ENCODE measurements at places on chromosomes 13 and 19.

DNA sequence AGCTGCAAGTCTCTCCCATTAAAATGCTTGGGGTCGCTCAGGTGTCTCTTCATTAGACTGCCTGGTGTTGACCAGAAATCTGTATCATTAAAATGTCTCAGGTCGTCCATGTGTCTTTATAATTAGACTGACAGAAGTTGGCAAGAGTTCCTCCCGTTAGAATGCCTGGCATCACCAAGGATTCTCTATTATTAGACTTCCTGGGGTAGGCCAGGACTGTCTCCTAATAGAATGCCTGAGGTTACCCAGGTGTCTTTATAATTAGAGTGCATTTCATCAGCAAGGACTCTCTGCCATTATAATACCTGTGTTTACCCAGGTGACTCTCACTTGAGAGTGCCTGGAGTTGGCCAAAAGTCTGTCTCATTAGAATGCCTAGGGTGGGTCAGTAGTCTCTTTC lies 1537.2 kb downstream of the UQCRFS1 start:
- no peak for DNase-seq

DNA sequence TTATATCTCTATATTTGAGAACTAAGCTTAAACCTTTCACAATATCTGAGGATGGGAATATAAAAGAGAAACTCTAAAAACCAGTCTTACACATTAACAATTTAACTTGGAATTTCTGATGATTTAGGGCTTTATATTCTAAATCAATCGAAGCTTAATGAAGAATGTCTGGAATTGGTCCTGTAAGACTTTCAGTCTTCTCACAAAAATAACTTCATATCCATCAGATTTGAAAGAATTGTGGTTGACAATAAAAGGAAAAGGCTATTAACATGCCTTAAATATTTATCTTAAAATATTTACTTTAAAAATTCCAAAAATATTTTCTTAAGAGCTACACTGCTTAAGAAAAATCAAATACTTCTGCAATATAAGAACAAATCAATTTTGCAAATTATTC lies 27.3 kb downstream of the MYCBP2 start:
- no peak for DNase-seq

DNA sequence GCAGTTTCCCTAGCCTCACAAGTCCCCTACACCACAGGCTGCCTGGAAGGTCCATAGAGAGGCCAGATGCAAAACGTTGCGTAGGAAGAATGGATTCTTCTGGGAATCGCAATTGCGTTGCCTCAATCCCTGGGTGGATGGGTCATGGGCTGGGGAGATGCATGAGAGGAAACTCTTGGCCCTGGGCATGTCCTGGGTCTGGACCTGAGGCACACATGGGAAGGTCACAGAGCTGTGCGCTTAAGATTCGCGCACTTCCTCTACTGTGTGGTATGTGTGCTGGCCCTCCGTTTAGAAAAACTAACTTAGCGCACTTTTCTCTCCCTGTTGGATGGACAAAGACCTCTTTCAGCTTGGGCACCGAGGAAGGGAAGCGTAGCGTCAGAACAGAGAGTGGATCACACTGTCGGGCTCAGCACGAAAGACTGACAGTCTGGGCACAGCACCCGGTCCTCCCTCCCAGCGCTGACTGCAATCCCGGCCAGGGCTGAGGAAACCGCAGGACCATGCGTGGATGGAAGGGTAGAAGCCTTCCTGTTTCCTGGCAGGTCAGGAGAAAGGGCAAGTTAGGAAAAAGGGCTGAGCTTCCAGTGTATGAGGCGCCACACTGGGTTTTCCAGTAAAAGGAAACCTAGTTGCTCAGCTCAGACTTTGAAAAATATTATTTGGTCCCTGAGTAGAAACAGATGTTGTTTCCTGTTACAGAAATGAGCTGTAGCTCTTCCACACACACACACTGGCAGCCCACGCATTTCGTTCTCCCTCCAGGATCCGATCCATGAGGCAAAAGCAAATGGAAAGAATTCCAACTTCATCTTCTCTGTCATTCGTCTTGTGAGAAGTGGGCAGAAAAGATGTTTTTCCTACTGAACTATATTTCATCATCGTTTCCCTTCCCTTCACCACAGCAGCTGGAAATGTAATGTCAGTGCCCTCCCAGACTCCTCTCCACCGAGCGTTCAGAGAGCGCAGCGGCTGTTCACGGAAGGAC lies 86.0 kb downstream of the ING1 start:
- DNase-seq, result peak; percentile 90

DNA sequence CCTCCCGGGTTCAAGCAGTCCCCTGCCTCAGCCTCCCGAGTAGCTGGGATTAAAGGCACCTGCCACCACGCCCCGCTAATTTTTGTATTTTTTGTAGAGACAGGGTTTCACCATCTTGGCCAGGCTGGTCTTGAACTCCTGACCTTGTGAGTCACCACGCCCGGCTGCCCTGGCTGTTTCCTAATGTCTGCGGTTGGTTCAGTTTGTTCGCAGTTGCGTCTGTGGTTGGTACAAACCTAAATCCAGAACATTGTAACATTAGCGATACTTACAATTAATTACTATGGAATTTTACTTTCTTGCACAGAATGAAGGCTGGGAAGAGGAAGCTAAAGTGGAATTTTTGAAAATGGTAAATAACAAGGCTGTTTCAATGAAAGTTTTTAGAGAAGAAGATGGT lies 38.1 kb downstream of the RNF17 start:
- DNase-seq, result no peak

GRCh38 chr19:29724102-29724641 lies 9.1 kb upstream of the C19orf12 start:
- DNase-seq, result no peak

- DNase-seq, result peak; percentile 77
These were observed 608 bp downstream of the MYADM start for GRCh38 chr19:53868091-53868891.

DNA sequence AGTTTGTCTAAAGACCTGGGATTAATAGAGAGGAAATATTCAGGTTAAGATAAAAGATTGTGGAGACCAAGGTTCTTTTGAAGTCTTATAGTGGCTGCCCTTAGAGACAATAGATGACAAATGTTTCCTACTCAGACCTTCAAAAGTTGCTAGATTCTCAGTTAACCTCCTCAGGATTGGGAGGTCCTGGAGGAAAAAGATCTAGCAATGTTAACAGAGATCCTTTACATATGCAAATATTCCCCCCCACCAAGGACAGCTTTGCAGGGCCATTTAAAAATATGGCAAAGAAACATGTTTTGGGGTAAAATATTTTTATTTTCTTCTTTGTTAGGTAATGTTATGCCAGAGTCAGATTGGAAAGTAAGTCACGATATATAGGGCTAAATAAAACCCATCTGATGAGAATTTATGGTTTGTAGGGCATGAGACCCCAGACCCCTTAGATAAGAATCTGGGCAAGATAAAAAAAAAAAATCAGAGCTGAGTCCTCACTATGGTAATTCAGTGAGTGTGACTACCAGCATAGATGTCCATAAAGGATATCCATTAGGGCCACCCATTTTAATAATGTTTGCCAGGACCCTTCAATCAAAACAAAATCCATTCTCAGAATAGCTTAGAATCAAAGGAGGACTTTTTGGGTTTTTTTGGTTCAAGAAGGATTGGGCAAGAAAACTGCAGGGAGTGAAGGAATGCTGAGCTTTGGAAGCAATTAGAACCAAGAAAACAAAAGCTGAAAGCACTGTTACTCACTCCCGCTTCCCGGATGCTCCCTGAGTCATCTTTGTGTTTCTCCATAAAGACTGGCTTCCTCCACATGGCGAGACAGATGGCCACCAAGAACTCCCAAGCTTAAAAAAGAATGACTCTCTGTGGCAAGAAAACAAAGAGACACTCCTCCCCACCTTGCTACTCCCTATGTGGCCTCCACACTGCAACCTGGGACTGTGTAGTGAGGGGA lies 28.2 kb downstream of the VSTM1 start:
- no peak for DNase-seq
